ENCODE measurements at places on chromosomes 7 and 10.
A peak's percentile ranks its signal among the peaks of the same experiment; 100 is the strongest.

- peak; percentile 71 for DNase-seq
These were observed 30.3 kb downstream of the SKIDA1 start for GRCh38 chr10:21495002-21495751.

GRCh38 chr7:1229202-1229947, 3.3 kb upstream of the UNCX start:
- no peak for DNase-seq

GRCh38 chr10:8361510-8361844, 307.0 kb downstream of the GATA3 start:
- peak; percentile 17 for DNase-seq

DNA sequence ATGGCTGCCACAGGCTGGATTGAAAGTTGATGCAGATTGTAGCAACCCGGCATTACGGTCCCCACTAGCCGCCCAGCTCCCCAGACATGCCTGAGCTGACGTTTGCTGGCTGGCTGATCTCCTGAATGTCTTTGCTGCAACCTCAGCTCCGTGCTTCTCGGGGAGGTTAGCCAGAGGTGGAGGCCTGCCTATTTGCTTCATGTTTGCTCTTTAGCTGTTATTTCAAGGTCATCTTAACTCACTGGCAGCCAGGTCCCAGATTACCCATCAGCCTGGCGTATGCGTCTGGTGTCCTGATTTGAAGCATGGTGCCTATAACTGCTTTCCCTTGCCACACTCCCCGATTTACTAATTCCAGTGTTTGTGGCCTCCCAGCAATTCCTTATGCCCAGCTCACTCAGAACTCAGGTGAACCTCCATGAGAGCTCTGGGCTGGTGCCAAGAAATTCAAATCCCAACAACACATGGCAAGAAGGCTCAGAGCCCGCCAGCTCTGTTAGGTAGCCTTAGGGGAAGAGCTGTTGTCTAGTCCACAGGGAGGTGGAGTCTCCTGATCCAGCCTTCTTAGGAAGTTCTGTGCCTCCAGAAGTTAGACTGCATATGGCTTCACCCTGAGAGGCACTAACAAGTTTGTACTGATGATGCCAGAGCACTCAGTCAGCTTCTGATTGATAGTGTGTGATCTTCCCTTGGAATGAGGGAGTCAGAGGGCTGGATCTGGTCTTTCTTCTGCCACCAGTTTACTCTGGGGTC, 69.7 kb upstream of the EXOC4 start:
- no peak for DNase-seq

GRCh38 chr7:131859147-131859821, 302.9 kb upstream of the PODXL start:
- DNase-seq: peak; percentile 71

- DNase-seq: no peak
These were observed 304.4 kb downstream of the GRID1 start for GRCh38 chr10:86062198-86062550.

- DNase-seq: no peak
These were observed 18.0 kb downstream of the ADAP1 start for GRCh38 chr7:936386-937054.

DNA sequence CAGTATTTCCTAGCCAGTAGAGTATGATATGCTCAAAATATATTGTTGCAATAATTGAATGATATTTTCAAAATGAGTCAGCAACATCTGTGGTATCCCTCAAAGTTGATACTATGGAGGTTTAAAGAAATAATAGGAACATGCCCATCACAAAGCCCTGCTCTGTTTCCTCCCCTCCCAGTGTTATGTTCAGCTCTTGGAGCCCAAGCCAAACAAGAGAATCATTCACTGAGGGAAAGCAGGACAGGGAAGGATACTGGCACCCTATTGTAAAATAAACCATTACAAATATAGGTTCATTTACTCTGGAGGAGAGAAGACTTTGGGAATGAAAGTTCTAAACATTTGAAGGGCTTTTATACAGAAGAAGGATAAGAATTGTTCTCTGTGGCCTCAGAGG, 37.6 kb downstream of the SORCS3 start:
- no peak for DNase-seq

DNA sequence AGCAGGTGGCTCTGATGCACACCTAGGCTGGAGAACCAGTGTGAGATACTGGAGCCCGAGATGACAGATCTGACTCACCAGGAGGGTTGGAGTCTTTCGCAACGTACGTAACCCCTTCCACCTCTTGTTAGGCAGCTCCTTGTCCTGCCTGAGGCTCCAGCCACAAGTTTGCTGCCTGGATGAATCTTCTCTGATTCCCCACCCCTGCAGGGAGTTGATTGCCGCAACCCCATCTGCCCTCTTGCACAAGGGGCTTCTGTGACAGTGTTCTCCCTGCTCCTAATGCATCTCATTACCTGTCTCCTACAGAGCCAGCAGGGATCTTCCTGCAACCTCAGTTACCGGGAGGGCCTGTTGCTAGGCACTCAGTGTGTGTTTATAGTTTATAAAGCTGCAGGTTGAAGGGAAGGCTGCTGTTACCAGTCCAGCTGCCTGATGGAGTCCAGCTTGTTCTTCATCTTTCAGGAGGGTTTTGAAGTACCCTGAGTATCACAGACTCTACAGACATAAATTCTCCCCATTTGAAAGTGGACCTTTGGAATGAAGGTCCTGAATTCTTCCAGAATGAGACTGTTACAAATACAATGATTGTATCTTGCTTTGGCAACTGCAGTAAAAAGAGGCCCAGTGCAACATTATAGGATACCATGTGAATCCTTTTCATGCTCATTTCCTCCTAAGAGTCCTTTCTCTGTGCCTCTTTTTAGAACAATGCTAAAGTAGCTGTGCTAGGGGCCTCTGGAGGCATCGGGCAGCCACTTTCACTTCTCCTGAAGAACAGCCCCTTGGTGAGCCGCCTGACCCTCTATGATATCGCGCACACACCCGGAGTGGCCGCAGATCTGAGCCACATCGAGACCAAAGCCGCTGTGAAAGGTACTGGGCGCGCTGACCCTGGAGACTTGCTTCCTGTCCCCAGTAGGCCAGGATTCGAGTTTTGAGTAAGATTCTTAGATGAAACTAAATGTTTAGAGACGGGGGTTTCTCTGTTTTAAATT, 6.5 kb downstream of the MDH2 start:
- peak; percentile 10 for DNase-seq

GRCh38 chr7:70599446-70600190, 532.3 kb upstream of the GALNT17 start:
- no peak for DNase-seq

DNA sequence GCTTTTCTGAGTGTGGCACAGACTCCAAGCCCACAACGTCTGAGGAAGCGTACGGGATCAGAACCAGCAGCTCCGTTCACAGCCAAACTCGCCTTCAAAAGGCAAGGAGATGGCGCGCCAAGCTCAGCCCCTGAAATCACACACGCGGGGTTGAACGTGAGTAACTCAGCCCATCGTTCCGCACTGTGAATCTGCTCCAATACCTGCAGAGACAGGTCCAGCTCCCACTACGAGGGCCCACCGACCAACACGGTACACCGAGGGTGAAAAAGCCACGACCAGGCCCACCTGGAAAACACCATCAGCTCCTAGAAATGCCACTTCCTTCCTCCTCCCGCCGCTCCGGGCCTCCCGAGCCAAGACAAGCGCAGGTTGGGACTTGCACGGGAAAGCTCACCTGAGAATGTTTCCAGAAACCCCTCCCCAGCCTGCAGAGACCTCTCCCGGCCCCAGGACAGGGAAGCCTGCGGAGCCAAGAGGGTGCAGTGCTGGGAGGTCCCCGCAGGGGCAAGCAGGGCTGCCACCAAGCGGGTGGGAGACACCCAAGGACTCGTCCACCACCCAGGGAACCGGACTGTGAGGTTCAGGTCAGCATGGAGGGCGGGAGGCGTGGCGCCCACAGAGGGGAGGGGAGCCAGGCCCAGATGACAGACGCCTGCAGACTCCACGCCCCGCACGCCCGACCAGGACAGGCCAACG, 93.9 kb upstream of the PDGFA start:
- peak; percentile 65 for DNase-seq

GRCh38 chr10:97676770-97677581, 10.1 kb downstream of the AVPI1 start:
- DNase-seq: peak; percentile 35

DNA sequence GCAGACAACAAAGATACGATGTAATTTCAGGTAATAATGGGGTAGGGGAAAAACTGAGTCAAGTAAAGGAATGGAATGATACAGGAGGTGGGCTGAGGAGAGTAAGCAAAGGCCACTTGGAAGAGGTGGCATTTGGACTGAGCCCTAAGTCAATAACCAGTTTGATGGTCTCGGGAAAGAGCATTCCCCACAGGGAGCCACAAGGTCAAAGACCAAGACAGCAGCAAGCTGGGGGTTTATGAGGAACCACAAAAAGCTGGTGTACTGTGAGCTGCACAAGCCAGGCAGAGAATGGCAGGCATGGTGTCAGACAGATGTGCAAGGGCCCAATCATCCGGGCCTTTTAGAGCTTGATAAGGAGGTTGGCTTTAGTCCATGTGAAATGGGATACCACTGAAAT, 98.7 kb downstream of the NOC3L start:
- no peak for DNase-seq

- no peak for DNase-seq
These were observed 18.3 kb upstream of the PPIF start for GRCh38 chr10:79328737-79329504.

DNA sequence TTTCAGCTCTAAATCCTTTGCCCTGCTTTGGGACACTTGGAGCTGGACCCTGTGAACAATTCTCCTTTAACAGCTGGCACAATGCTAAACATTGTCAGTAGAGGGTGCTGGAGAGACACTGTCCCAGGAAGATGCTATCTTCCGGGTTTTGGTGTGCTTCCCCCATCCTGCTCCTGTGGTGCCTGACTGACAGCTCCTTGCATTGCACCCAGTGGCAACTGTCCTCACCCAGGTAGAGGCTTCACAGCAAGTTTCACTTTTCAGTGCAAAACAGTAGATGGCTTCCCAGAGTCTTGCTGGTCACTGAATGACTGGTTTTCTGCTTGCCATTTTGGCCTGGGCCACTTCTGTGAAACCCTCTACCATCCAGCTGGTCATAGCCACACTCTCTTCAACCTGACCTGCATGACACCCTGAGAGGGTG, 77.3 kb downstream of the CDC14C start:
- no peak for DNase-seq

DNA sequence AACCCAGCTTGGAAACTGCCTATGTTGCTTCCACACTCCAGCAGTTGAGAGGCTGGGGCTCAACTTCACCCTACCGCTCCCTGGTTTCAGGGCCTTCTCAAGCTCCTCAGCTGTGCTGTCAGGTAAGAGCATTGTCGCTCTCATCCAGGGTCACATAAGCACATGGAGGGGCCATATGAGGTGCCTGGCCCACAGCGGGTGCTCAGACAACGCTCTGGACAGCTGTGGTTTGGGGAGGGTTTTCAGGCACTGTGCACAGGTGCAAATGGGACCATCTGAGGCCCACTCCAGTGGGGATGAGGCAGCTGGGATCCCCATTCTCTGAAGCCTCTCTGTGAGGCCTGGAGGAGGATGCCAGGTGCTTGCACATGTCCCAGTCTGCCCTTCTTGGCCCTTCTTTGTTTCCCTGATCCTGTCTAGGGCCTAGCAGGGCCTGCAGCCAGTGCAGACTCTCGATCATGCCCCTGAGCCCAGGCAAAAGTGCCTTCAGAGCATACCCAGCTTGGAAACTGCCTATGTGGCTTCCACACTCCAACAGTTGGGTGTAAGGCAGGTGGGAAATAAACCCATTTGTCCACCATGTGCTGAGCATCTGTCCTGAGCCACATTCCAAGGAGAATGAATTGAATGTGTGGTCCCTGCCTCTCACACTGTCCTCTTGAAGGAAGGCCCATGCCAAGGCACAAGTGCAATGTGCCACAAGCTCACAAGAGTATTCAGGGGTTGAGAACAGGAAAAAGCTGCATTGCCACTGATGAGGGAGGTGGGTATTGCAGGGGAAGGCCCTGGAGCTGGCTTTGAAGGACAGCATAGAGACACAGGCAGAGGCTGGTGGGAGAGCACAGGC, 40.3 kb downstream of the VSTM4 start:
- DNase-seq: no peak

DNA sequence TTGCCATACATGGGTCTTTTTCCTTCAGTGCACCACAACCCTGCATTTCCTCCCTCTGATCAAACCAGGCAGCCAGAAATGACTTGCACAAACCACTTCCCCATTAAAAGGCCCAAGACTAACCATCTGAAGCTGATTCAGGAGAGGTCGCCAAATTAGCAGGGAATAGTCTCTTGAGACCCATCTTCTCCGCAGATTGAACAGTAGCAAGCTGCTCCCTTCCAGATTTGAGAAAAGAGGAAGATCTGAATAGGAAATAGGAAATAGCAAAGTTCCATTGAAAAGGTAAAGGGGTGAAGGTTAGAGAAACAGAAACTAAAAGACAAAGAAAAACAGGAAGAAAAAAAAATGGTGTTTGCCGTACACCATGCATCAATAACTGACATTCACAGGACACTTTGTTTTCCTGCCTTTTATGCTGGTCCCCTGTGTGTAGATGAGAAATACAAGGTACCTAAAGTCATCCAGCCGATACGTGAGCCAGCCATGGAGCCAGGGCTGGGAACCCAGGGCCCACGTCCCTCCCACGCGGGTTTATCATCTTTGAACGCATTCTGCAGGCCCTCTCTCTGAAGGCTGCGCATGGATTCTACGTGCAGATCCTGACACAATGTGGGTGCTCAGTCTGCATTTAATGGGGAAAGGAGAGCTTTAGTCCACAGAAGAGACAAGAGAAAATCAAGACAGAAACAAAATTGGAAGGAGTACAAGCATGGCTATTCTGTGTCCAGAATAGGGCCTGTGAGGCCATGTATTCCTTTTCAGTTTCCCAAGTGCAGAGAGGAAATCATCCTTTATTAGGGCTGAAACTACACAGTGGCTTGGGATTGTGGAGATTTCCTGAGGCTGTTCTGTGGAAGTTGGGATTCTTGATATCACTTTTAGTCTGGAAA, 268.4 kb upstream of the NPVF start:
- DNase-seq: no peak

- DNase-seq: no peak
These were observed 114.8 kb upstream of the LANCL2 start for GRCh38 chr7:55250313-55250712.

DNA sequence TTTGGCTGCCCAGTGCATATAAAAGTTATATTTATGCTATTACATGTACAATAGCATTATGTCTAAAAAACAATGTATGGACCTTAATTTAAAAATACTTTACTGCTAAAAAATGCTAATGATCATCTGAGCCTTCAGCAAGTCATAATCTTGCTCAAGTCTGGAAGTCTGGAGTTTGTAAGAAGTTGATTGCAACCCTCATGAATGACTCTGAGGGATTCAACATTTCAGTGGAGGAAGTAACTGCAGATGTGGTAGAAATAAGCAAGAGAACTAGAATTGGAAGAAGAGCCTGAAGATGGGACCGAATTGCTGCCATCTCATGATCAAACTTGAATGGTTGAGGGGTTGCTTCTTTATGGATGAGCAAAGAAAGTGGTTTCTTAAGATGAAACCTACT, 13.0 kb upstream of the ADAMTS14 start:
- DNase-seq: no peak

- peak; percentile 80 for DNase-seq
These were observed 22.6 kb upstream of the CREB5 start for GRCh38 chr7:28389504-28390395.

GRCh38 chr10:48469516-48470020, 135.3 kb downstream of the ARHGAP22 start:
- DNase-seq: no peak

- DNase-seq: peak; percentile 23
These were observed 105.8 kb downstream of the ARHGAP21 start for GRCh38 chr10:24617771-24618396.

GRCh38 chr7:141231018-141231792, 157.3 kb downstream of the TMEM178B start:
- peak; percentile 5 for DNase-seq

Data from umbilical cord (tissue), 2 donors.